Memory B cell (primary cell): ENCODE measurements at places on chromosomes 12 and 14.

- no peak for DNase-seq
Observed at GRCh38 chr14:46344327-46344937, 307.1 kb downstream of the RPL10L start.

- no peak for DNase-seq
Observed at GRCh38 chr12:32863128-32863527, 33.4 kb downstream of the PKP2 start.

GRCh38 chr12:64583771-64584421, 26.4 kb upstream of the RASSF3 start:
- DNase-seq = no peak

GRCh38 chr14:71270111-71270510, 362.9 kb downstream of the PCNX1 start:
- no peak for DNase-seq

DNA sequence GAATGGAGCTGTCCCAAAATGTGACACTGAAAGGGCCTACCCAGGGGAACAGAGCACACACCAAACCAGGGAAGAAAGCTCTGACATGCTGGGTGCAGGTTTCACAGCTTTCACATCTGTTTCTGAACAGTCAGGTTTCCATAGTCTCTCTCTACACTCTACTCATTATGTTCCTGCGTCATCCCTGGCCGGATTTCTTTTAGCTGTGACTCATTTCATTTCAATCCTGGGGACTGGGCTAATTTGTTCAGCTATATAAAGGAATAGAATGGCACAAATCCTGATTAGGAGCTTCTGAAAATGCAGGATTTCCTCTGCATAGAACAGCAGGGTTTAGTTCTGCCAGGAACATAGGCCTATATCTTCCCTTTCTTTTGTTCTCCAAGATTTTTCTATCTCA, 649.8 kb downstream of the RPS29 start:
- DNase-seq = no peak

- peak; percentile 10 for DNase-seq
Observed at GRCh38 chr12:78888568-78888967, 24.0 kb downstream of the SYT1 start.

DNA sequence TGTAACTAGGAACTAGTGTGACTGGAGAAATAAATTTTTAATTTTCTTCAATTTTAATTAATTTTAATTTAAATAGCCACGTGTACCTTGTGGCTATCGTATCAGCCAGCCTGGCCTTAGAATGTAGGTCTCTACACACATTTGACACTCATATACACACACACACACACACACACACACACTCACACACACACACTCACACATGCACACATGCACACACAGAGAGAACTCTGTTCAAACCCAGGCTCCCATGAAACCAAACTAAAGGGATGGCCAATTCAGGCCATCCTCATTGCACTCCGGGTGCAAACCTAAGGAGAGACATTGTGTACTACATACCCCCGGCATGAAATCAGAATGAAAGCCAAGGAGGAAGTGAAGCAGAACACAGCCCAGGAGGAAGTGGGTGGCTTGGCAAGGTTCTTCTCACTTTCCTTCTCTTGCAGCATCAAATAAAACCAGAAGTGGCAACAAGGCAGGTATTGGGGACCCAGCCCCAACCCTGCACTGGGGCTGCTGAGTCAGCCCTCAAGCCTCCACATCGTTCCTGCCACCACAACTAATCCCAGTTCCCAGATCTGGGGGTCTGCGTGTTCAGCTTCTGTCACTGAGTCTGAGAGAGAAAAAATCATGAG, 26.2 kb upstream of the CHPT1 start:
- DNase-seq = peak; percentile 57

GRCh38 chr14:62939970-62940369, 105.3 kb downstream of the KCNH5 start:
- no peak for DNase-seq

DNA sequence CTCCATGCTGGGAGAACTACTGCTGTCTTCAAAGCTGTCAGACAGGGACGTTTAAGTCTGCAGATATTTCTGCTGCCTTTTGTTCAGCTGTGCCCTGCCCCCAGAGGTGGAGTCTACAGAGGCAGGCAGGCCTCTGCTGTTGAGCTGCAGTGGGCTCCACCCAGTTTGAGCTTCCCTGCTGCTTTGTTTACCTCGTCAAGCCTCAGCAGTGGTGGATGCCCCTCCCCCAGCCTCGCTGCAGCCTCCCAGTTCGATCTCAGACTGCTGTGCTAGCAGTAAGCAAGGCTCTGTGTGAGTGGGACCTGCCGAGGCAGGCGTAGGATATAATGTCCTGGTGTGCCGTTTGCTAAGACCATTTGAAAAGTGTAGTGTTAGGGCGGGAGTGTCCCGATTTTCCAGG, 31.4 kb upstream of the RFX4 start:
- DNase-seq = no peak
